Stimulated activated CD4-positive, alpha-beta T cell treated with anti-CD3 and anti-CD28 coated beads, Interleukin-4, amount 100 ng/mL, for 48 hours (primary cell): ENCODE measurements at places on chromosomes 16 and 17.

DNA sequence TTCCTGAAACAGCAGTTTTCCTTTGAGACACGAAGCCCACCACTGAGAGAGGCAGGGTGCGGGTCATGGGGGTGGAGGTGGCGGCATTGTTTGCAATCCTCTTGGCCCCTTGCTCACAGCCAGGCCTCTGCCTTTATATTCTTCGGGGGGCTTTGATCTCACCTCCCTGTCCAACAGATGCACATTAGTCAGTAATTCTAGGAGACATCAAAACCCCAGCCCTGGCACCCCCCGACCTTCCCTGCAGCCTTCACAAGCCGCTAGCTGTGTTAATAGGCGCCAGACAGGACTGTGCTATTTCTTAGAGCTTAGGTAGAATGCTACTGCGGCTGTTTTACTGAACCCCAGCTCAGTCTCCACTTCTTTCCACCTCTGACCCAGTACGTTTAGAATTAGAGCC is 212.6 kb downstream of the RBFOX1 start:
- DNase-seq: no peak

- no peak for DNase-seq
These were observed 52.4 kb downstream of the DUSP14 start for GRCh38 chr17:37541880-37542660.

GRCh38 chr16:47262938-47263337 is 119.2 kb upstream of the NETO2 start:
- no peak for DNase-seq

DNA sequence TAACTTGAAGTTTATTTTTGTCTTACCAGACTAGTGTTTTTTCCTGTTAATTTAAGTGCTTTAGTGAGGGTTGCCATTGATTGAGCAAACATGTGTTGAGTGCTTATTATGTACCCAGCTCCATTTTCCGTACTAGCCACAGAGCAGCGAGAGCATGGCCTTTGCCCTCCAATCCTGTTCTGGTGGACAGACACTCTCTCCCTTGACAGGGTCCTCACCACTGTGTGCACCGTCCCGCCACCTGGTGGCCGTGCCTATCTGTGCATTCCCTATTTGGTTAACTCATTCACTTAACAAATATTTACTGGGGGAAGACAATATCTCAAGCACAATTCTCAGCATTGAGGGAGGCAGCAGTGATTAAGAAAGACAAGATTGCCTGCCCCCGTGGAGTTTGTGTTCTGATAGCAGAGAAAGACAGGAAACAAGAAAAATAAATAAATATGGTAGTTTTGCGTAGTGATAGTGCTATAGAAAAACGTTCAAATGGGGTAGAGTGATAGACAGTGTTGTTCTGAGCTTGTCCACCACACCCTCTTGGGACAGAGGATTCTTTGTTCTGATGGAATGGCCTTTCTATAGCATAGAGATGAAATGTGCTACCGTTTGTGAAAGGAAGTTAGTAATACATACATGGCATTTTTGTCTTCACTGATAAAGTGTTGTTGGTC is 13.0 kb downstream of the CDH13 start:
- DNase-seq: peak; percentile 36

- no peak for DNase-seq
These were observed 191.8 kb upstream of the HSBP1 start for GRCh38 chr16:83615953-83616350.

GRCh38 chr17:62614142-62614541 is 13.3 kb upstream of the MRC2 start:
- DNase-seq: no peak

GRCh38 chr16:867421-868385 is 67.2 kb upstream of the GNG13 start:
- DNase-seq: no peak

- no peak for DNase-seq
These were observed 31.9 kb downstream of the NMT1 start for GRCh38 chr17:45092911-45093430.

DNA sequence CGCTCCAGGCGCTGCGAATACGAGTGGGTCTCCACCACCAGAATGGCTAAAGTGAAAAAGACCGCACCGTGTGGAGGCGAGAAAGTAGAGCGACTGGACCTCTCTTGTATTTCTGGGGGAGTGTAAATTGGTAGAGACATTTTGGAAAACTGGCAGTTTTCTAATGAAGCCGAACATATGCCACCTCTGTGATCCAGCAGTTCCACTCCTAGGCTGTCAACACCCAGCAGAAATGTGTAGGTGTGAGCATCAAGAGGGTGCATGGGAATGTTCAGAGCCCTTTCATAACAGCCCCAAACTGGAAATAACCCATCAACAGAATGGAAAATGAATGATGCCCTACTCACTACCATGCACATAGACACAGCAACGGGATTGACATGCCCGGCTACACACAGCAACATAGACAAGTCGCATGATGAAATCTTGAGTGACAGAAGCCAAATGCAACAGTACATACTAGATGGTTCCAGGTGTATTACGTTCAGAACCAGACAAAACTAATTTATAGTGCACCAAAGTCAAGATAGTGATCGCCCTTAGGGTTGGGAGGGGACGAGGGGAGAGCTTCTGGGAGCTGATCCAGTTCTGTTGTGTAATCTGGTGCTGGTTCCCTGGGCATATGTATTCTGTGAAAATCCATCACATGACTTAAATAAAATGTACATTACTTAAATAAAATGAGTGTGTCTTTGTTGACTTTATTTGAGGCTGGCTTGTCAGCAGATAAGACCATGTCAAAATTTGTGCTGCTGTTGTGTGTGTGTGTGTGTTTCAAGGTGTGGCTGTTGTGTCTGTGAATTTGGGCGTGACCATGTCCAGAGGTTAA is 877 bp upstream of the BCL7C start:
- DNase-seq: no peak

- no peak for DNase-seq
These were observed 315.6 kb downstream of the WWOX start for GRCh38 chr16:78415013-78415412.

DNA sequence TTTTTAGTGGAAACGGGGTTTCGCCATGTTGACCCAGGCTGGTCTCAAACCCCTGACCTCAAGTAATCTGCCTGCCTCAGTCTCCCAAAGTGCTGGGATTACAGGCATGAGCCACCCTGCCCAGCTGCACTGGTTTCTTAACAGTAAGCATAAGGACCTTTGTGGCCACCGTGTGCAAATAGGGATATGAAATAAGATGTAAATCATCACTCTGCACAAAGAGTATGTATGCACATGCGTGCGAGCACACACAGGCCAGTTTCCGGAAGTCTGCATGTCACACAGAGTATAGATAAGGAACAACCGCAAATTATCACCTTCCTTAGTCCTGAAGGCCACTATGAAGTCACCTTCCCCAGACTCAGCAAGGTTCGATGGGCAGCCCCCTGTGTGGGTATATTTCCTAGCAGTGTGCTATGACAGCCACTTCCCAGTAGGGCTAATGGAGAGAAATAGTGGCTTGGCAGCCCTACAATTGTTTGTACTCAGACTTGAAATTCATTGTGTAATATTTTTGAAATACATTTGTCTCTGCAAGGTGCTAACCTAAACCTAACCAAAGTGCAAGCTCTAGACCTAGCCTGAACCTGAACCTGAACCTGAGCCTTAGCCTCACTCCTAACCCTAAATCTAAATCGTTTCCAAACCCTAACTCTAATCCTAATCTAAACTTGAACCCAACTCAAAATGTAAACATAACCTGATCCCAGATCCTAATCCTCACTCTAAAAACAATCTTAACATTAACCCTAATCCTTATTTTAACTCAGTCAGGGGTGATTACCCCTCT is 48.4 kb upstream of the SKAP1 start:
- DNase-seq: peak; percentile 5

GRCh38 chr17:2911755-2912111 is 115.5 kb downstream of the RAP1GAP2 start:
- DNase-seq: no peak

DNA sequence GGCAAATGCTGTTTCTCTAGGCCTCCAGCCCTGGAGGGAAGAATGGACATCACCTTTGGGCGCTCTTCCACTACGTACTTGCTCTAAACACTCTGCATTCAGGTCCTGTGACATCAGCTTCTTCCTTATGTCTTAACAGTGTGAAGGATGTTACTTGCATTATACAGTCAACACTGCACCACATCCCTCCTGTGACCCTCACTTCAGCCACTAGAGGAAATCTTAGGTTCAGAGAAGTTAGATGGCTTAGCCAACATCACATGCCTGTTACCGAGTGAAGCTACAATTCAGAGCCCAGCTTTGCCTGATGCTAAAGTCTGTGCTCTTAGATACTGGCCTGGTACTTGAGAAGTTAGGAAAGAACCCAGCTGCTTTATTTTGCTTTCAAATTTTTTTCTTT is 18.3 kb downstream of the UBFD1 start:
- no peak for DNase-seq

GRCh38 chr16:67773569-67774456 is 32.5 kb downstream of the RANBP10 start:
- no peak for DNase-seq

GRCh38 chr17:57602896-57603295 is 142.2 kb downstream of the CCDC182 start:
- no peak for DNase-seq

- no peak for DNase-seq
These were observed 7.7 kb upstream of the PPL start for GRCh38 chr16:4944333-4945281.

GRCh38 chr17:4641297-4642195 is at the start of gene ALOX15:
Gene ALOX15, minus strand, starts transcription at chr17:4641678. Its CDS starts 27 bp downstream, at chr17:4641651.
- DNase-seq: no peak

GRCh38 chr17:50447870-50448595 is 20.6 kb downstream of the CHAD start:
- no peak for DNase-seq

DNA sequence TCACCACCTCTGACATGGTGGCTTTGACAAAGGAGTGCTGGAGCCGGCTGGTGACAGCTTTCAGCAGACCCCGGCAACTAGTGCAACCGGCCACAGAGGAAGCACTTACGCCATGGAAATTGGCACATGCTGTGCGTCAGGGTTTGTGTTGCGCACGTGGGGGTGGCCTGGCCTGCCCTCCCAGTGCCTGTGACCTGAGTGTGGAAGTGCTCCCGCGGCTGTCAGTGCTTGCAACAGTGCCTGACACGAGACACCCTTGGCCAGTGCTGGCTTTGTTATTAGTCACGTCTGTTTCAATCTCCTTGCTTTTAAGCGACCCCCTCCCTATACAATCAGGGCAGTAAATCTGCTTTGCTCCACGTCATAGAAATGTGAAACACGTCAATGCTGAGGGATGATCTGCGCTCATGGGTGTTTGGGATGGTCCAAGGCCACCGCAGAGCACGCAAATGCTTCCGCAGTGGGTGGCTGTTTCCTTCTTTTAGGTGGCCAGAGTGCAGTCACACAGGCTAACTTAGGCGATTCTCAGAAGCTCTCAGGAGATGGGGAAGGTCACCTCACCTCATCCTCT is 64.3 kb downstream of the PGS1 start:
- no peak for DNase-seq

DNA sequence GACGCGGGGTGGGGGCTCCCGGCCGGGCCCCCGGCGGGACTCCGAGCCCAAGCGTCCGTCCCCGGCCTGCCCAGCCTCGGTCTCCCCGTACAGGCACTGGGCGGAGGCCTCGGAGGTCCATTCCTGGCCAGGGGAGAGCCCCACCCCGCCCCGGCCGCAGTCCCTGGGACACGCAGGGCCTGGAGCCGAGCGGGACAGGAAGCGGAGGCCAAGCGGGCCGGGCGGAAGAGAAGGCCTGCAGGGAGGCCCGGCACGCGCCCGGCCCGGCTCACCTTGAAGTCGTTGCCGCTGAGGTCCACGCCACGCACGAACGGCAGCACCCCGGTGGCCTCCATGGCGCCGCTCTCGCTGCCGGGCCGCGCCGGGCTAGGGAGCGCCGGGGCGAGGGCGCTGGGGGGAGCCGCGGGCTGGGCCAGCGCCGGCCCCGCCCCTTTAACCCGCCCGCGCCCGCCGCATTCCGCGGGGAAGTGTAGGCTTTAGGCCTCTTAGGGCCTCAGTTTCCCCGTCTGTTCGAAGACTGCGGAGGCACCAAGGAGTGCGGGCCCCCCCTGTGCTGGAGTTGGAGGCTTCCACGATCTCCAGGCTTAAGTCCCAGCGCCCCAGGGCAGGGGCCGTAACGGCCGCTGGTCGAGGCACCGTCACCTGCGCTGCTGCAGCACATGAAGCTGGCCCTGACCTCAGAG is at the start of gene FLII:
TSS of gene FLII (minus strand) at position 383 of the 683 bp plus-strand sequence. CDS start at position 335, 48 bp downstream.
- DNase-seq: peak; percentile 41

DNA sequence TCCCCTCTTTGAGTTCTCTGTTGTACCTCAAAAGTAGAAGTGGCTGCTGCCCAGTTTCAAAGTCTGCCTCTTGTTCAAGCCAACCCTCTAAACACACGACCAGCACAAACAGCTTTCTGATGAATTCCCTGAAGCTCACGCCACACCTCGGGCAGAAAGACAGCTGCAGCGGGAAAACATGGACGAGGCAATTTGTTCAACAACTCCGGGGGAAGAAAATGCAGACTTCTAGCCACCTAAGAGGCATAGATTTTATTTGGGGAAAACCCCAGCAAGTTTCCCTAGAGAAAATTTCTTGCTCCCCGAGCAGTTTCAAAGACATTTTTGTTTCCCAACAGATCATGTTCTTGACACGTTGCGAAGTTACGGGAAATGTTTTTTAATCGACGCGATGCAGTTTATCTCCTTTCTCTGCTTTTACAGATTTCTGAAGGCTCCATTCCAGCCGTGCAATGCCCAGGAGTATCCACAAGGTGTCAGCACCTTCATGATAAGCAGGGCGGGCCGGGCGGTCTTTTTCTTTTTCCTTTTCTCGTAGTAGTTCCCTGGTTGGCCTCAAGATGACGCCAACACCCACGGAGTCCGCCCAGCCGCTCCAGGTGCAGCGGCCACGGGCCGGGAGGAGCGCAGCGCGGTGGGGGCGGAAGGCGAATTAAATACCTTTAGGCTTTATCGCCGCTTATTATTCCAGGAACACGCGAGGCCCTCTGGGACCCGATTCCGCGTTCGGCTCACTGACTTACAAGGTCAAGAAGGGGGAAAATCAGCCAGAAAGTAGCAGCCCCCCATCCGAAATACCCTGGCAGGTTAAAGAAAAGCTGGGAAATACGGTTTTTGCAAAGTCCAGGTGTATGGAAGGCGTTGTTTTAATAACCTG is 2.9 kb upstream of the FOXC2 start:
- DNase-seq: peak; percentile 85

GRCh38 chr16:78363843-78364555 is 264.5 kb downstream of the WWOX start:
- no peak for DNase-seq

- no peak for DNase-seq
These were observed 441.9 kb downstream of the SOX9 start for GRCh38 chr17:72562615-72563188.

GRCh38 chr17:21242026-21242697 is 11.0 kb downstream of the NATD1 start:
- no peak for DNase-seq

- no peak for DNase-seq
These were observed 740 bp downstream of the AATF start for GRCh38 chr17:36949461-36949927.
